ENCODE measurements at places on chromosomes 7 and 10. TPM values are rescaled to one million over a fixed set of nuclear protein-coding genes. Genes with fewer than 3 reads are reported as not detected.
A peak's percentile ranks its signal among the peaks of the same experiment; 100 is the strongest.

Gene PVRIG
- not detected for total RNA-seq

Gene SLC29A4
- total RNA-seq = 32.5 TPM

Gene STYXL1
- total RNA-seq = 33.6 TPM

Gene HOXA6
- 1.6 TPM for total RNA-seq

Gene OR2A12
- total RNA-seq = not detected

DNA sequence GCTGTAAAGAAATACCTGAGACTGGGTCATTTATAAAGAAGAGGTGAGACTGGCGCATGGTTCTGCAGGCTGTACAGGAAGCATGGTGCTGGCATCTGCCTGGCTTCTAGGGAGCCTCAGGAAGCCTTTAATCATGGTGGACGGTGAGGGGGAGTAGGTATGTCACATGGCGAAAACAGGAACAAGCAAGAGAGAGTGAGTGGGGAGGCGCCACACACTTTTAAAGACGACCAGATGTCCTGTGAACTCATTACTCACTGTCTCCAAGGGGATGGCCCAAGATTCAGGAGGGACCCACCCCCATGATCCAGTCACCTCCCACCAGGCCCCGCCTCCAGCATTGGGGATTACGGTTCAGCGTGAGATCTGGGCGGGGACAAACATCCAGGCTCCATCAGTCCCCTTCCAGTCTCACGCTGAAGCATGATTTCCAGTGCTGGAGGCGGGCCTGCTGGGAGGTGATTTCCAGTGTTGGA lies 3.2 kb downstream of the ZNF316 start:
- H3K36me3 ChIP-seq = peaks cover 7% of the 10 kb centered on the region
- peaks cover 27% of the 10 kb centered on the region for H3K4me1 ChIP-seq
- H3K27ac ChIP-seq = peak overlapping the region; percentile 75
- peak overlapping the region; percentile 87 for H3K4me3 ChIP-seq
- no peak for DNase-seq
- no peaks in the 10 kb centered on the region for H3K27me3 ChIP-seq

DNA sequence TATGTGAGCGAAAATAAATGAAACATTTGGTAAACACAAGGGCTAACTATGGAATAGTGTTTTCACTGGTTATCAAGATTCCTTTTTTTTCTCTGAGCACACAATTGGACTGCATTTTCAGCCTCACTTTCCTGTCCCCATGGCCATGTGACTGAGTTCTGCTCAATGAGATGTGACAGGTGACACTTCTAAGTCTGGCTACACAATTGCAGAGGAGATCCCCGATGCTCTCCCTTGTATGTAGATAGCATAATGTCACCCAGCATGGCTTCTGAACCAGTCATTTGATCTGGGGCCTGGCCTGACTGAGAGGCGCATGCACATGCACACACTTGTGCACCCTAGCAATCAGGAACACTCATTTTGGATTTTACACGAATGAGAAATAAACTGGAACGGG lies 581.8 kb downstream of the GRID1 start:
- H3K4me1 ChIP-seq = no peaks in the 10 kb centered on the region
- no peak overlapping the region for H3K27ac ChIP-seq
- no peak for DNase-seq
- H3K4me3 ChIP-seq = no peak overlapping the region
- no peaks in the 10 kb centered on the region for H3K27me3 ChIP-seq

GRCh38 chr7:18457832-18458231 lies 37.7 kb upstream of the HDAC9 start:
- H3K36me3 ChIP-seq = no peaks in the 10 kb centered on the region
- no peak for DNase-seq
- no peak overlapping the region for H3K27ac ChIP-seq
- H3K27me3 ChIP-seq = no peaks in the 10 kb centered on the region
- H3K4me3 ChIP-seq = no peak overlapping the region

GRCh38 chr7:5363729-5364128 lies 59.9 kb downstream of the TNRC18 start:
- no peaks in the 10 kb centered on the region for H3K27me3 ChIP-seq
- peaks cover 9% of the 10 kb centered on the region for H3K4me1 ChIP-seq
- no peak for DNase-seq

- H3K4me3 ChIP-seq = no peak overlapping the region
- no peaks in the 10 kb centered on the region for H3K4me1 ChIP-seq
- no peaks in the 10 kb centered on the region for H3K36me3 ChIP-seq
These were observed 300.0 kb downstream of the PLXNA4 start for GRCh38 chr7:132276234-132276630.
